ENCODE measurements at places on chromosomes 16 and 17.

DNA sequence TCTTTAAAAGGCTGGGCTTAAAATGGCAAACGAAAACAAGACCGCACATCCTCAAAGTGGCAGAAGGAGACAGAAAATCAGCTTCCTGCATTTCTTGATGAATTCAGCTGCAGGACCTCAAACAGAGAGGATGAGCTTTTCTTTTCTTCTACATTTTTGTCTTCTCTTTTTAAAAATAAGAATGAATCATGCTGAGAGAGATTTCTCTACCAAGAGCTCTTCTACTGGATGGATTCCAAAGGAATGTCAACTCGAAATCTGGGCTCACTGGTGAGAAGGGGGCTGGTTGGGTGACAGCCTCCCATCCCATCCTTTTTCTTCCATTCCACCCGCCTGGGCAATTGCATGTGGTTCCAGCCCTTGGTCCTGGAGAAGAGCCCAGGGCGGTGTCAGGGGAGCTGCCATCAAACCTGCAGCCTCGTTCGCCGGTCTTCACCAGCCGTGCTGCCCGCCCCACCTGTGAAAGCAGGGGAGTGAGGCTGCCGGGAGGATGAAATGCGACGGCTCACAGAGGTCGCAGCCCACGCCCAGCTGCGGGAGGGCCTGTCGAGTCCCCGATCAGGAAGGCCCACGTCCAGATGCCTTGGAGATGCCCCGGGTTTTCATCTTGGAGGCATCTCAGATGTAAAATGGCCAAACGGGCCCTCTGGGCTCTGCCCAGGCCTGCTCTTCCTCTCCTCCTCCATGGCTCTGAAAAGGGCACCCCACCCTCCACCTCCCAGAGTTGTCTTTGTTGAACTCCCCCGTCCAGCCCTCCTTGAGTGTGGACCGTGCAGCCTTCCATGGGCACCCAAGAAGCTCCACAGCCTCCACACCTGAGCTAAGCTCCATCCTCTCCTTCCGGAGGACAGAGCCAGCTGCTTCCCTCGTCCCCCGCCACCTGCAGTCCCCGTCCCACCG is 121.9 kb downstream of the FOXL1 start:
- DNase-seq: no peak

DNA sequence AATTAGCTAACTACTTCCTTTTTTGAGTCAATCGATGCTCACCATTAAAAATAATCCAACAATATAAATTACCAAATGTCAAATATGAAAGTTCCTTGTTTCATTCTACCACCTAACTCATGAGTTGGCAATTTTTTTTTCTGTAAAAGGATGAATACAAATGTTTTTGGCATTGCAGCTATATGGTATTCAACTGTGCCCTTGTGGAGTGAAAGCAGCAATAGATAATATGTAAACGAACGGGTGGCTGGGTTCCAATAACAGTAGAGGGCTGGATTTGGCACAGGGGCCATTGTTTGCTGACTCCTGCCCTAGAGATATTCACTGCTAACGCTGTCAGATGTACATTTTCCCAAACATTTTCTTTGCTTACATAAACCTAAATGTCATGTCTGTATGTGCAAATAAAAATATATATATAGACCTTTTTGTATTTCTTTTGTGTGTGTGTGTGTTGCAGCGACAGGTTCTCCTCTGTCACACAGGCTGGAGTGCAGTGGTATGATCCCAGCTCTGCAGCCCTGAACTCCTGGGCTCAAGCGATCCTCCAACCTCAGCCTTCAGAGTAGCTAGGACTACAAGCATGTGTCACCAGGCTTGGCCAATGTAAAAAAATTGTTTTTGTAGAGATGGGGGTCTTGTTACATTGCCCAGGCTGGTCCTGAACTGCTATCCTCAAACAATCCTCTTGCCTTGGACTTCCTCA is 73.9 kb downstream of the RPGRIP1L start:
- DNase-seq: no peak

- DNase-seq: peak; percentile 45
These were observed 585 bp downstream of the MLKL start for GRCh38 chr16:74700116-74700437.

- DNase-seq: no peak
These were observed 17.8 kb downstream of the JPH3 start for GRCh38 chr16:87620201-87620495.

DNA sequence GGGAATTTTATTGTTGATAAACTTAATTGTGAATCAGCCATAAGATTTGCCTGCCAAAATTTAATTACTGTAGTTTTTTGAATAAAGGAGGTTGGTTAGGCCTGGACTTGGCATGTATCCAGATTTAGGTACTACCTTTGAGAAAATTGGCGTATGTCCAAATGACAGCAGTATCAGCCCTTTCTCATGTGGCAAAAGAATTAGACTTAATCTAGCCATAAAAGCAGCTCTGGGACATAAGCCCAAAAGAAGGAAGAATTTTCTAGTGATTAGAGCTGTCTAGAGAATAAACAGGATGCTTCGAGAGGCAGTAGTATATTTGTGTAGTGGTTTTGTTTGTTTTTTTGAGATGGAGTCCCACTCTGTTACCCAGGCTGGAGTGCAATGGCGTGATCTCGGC is 27.7 kb downstream of the PPM1E start:
- DNase-seq: no peak

DNA sequence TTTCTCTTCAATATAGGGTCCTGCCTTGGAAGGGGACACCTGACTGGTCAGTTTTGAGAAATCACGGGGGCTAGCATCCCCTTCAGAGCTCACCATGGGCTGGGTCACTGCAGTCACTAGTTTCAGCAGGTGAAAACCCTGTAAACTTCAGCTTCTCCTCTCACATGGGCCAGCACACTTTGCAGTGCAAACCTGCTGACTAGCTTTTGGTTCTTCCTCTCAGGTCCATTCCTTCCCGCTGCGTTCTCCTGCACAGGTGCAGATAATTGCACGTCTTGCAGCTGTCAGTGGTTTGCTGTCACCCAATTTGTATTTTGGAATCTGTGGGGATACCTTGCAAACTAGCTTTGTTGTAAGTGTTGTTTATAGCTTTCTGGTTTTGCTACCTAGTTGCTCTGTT is 95.1 kb downstream of the LYRM1 start:
- DNase-seq: no peak

DNA sequence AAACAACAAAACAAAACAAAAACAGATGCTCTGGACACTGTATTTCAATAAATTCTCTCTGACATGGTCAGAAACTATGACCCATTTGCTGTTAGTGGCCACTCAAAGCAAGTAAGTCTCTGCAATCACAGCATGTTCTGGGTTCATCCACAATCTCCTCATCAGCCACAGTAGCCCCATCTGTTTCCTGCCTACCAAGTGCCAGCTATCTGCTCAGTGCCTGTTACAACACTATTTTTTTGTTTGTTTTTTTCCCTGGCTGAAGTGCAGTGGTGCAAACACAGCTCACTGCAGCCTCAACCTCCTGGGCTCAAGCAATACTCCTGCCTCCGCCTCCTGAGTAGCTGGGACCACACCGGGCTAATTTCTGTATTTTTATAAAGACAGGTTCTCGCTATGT is 137.9 kb downstream of the SOX9 start:
- DNase-seq: no peak

DNA sequence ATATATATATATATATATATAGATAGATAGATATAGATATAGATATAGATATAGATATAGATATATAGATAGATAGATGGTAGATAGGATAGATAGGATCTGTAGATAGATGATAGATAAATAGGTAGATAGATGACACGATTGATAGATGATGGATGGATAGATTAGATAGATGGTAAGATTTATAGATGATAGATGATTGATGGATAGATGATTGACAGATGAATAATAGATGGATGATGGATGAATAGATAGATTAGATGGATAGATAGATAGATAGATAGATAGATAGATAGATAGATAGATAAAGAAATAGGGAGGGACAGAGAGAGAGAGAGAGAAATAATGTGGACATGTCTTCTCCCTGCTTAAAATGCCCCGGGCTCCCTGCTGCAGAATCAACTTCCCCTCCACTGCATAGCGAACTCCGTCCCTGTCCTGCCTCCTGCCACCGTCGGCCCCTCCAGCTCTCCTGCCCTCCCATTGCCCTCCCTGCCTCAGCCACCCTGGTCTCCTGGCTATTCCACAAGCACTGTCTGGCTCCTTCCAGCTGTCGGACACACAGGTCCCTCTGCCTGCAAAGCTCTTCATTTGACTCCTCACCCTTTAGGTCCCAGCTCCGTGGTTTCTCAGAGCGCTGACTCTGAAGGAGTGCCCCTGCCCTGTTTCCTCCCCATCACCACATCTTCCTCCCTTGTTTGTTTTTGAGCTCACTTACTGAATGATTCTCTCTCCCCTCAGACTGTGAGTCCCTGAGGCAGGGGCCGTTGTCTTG is 254.0 kb downstream of the KATNIP start:
- no peak for DNase-seq

GRCh38 chr16:48352648-48353390 is 32.4 kb downstream of the SIAH1 start:
- DNase-seq: no peak

Measured in CD4-positive, alpha-beta memory T cell (primary cell).